ENCODE measurements at places on chromosomes 4 and X.

DNA sequence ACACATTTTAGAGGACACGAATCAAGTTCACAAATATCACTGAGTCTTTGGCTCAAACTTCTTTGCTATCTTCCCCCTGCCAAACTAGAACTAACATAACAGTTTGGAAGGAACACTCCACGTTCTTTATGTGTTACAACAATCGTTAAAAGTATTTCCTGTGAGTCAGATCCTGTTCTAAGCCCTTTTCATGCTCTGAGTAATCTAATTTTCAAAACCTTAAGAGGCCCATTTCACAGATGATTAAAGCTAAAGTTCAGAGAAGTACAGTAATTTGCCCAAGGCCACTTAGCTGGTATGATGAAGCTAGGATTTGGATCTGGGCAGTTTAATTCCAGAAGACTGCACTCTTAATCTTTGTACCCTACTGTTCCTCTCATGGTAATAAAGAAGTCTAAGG, 854.4 kb upstream of the INTU start:
- DNase-seq, result peak; percentile 64

DNA sequence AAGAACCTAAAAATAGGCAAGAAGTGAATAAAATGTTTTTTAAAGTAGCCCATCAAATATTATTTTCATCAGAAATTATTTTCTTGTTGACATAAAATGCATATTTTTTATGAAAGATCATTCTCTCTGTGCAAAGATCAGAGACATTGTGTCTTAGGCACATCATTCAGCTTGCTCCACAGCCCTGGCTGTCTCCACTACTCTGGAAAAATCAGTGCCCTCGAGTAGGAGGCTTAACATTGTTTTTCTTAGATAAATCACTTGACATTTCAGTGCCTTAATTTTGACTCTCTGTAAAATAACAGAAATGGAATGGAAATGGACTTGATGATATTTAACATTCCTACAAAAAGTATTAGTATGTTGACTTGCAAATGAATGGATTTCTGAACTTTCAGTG, 77.9 kb downstream of the FAT4 start:
- no peak for DNase-seq

- peak; percentile 89 for DNase-seq
Observed at GRCh38 chr4:186808630-186809018, 85.0 kb upstream of the FAT1 start.

DNA sequence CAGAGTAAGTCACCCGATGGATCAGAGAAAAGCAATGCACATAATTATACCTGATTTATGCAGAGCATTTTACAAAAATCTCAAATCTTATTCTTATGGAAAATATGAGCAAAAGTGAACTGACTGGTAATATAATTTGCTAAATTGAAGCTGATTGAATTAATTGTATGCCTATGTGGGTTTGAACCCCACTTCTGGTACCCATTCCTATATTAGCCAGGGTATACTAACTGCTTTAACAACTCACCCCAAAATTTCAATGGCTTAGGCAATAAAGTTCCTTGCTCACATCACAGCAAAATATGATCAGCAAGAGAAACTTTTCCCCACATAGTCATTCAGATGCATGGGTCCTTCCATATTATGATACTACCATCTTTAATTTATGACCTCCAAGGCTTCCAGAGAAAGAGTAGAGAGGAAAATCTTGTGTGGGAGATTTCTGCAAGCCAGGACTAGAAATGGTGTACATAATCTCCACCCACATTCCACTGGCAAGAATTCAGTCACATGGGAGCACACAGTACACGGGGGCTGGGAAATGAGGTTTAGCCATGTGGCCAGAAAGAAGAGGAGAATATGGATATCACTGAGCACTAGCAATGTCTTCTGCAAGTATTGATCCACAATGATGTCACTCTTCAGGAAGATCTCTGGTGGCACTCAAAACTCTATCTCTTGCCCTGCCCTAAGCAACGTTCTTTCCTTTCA, 640.7 kb downstream of the BCOR start:
- DNase-seq, result no peak

- no peak for DNase-seq
Observed at GRCh38 chr4:146087856-146088255, 87.7 kb upstream of the LSM6 start.

DNA sequence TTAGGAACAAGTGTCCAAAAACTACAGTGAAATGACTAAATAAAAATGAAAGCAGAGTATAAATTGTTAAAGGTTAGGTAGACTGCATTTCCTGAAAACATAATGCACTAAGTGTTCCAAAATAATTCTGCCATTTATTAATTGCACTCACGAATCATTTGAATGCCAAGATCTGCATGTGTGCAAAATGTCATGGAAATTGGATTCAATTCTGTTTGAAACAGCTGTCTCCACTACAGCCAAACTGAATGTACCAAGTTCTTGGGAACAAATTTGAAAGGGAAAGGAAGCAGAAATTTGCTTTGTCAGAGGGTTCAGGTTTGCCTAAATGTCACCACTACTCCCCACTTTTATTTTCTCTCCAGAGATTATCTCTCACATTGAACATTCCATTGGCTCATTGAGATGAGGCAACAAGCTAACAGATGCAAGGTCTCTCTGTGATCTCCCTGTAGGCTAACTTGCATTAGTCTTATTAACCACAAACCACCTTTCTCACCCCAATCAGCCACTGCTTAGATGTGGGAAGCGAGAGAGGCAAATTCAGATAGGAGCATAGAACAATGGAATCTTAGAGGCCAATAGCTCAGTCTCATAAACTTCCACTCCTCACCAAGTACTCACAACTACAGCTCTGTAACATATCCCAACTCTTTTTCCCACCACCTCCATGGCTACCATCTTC, 226.6 kb downstream of the KDR start:
- no peak for DNase-seq

- peak; percentile 17 for DNase-seq
Observed at GRCh38 chr4:44494810-44495701, 46.4 kb upstream of the KCTD8 start.

- no peak for DNase-seq
Observed at GRCh38 chr4:53712408-53713020, 121.2 kb upstream of the LNX1 start.

- no peak for DNase-seq
Observed at GRCh38 chr4:65719635-65720034, 49.3 kb upstream of the EPHA5 start.

DNA sequence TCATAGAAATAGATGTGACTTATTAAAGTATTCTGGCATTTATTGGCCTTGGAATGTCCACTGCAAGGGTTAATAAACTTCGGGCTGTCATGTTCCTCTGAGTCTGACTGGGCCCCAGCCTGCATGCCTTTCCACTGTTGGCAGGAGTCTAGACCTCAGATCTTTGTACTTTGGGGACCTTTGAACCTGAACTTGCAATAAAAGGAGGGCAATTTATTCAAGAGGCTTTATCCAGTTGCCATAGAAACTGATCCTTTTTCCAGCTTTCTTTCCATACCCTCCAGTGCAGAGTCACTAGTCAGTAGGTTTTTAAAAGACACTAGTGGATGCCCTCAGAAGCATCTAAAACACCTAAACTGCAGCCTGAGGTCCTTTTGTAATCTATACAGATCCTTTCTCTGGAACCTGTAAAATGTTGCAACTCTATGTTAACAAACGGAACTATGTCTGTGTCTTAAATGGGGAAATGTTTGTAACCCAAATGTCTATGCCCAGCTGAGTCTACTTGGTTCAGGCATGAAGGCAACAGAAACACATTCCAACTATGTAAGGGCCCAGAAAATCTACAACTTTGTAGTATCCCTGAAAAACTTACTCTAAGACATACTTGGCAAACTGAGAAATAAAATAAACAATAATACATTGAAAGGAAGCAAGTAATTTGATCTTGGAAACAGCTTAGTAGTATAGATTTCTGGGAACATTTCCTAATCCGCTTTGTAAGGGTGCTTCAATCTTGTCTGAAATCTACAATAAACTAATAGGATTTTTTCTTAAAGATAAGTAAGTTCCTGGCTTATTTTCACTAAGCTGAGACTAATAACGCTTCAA, 41.5 kb downstream of the SOWAHB start:
- no peak for DNase-seq

- DNase-seq, result no peak
Observed at GRCh38 chrX:19007011-19007410, 23.1 kb upstream of the PHKA2 start.

- no peak for DNase-seq
Observed at GRCh38 chr4:182537031-182537795, 294.0 kb downstream of the TENM3 start.

DNA sequence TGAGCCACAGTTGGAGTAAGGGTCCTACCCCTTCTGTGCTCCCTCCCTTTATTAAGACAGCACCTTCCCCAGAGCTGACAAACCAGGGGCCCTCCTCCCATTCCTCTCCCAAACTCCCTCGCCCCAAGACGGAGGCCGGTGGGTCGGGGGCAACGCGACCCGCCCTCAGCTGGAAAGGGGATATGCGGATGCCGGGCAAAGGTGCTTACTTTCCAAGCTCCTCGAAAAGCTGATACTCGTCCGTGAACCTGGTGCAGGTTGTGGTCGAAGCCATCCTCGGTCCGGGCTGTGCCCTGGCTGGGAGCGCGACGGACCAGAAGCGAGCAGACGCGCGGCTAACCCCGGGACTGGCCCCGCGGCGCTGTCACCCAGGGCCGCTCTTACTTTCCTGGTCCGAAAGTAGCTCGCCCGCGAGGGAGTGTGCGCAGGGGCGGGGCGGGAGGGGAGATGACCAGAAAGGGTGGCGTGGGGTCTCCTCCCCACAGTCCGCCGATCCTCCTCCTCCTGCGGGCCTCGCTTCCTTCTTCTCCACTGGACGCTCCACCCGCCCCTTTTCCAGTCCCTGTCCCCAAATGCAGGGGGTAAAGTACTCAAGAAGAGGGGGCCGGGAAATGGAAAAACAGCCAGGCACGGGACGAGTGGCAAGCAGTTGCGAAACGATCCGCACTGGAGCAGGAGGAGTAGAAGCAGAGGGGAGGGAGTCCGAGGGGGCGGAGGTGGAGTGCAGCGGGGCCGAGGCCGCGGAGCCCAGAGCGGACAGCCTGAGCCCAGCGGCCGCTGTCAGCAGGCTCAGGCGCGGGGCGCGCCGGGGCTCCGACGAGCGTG, 531 bp downstream of the CAMK2D start:
- peak; percentile 52 for DNase-seq

DNA sequence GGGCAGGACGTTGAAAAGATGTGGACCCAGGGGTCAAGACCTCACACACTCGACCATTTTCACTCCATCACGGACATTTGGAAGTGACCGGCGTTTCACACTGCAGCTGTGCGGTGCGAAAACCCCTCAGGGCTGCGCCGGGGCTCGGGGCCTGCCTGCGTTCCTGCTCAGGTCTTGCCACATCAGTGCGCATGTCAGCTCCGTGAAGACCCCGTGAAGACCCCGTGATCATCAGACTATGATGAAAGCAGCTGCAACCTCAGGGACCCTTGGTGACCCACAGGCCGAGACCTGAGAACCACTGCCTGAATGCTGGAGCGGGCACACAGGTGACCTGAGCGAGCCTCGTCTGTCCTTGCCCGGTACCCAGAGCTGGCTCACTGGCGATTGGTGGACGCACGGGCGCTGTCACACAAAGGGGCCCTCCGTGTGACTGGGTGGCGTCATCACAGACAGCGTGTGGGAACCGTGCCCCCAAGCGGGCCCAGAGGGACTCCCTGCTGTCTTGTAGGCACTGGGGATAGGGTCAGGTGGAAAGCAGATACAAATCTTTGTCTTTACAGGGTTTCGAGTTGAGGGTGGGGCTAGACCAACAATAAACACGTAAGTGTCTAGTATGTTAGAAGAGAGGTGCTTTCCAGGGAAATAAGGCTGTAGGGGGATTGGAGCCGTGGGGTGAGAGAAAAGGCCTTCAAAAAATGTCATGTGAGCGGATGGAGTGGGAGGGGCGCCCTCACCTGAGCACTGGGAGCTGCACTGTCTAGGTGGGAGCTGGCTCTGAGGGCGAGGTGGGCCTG, 12.7 kb downstream of the MSANTD1 start:
- DNase-seq, result no peak
